Stimulated activated CD8-positive, alpha-beta memory T cell treated with anti-CD3 and anti-CD28 coated beads, Interleukin-12 subunit alpha, Interleukin-12 subunit beta, amount 100 ng/mL, for 4 hours (primary cell): ENCODE measurements at places on chromosomes 6 and 20.

DNA sequence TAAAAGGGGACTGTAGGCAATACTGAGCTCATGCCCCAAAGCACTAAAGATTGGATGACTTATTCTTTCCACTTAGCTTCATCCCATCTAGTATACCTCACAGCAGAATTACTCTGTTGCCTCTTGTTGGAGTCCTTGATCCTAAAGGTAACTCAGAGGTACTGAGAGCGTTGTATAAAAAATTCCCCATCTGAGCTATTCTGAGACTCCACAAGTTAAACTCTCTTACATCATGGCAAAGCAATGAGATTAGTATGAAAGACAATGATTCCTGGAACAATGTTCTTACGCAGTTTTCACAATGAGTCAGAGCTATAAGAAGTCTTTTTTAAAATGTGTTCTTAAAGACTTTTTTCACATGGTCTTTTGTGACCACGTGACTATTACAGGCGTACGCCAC lies 370.1 kb downstream of the ADGRB3 start:
- DNase-seq = no peak

- no peak for DNase-seq
Measured at GRCh38 chr20:58019027-58019849, 209.2 kb downstream of the ANKRD60 start.

DNA sequence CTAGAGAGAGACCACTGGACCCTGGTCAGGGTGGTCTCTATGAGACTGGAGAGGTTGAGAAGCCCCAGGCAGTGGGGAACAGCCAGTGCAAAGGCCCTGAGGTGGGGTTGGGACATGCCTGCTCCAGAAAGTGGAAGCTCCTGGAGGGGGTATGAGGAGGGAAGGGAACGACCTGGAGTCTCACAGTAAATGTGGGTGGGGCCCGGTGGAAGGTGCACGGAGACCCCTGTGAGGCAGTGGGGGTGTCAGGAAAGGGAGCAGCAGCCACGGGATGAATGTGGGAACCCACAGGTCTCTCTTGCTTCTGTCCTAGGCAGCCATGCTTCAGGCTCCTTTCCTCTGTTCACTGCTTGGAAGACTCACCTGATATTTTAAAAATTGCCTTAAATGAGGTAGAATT lies 1.3 kb upstream of the CST1 start:
- DNase-seq = no peak

DNA sequence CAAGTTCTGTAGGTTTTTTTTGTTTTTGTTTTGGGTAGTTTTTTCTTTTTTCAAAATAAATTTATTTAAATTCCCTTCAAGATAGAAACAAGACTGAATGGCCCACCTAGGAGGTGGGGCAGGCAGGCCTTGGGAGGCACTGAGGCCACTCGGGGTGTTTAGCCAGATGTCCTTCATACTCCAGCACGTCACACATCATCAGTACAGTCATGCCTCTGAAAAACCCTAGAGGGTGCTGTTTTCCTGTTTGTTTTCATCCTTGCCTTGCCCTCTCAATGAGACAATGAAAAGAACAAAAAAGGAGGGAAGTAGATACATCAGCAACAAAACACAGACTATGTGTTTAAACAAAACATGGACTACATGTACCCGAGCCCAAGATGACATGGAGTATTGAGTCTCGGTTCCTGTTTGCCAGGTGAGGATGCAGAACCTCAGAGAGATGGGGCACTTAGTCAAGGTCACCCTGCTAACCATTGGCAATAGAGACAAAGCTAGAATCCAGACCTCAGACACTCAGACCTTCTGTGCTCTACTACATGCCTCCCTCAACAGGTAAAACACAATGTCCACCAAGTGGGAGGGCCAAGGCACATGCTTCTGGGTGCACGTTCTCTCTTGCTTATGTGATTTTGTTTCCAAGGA lies 26.8 kb upstream of the CLIC5 start:
- DNase-seq = no peak

GRCh38 chr20:34269996-34270627 lies 28.9 kb downstream of the ASIP start:
- DNase-seq = no peak

DNA sequence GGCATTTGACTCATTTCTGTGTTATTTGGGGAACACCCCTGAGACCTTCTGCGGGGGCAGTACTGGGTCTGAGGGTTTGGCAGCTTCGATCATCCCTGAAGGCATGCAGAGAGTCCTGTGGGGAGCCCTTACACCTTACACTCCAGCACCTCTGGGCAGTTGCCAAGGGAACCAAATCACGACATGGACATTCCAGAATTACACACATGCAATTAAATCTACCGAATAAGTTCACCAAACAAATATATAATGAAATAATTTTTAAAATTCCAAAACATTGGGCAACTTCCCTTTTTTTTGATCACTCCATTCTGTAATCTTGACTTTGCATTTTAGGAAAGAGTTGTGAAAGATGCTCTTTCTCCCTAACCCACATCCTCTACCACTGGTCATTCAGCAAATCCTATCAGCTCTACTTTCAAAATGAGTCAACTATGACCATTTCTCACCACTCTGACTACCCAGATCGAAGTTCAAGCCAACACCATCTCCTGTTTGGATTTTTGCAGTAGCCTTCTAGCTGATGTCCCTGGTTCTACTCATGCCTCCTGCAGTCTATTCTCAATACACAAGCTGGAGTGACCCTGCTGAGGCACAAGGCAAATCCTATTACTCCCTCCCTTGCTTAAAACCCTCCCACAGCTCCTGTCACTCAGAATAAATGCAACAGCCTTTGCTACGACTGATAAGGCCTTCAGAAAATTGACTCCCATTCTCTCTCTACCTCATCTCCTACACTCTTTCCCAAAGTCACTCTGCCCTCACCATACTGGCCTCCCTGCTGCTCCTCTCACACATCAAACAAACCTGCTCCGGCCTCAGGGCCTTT lies 533.3 kb downstream of the HACE1 start:
- DNase-seq = no peak

GRCh38 chr6:146357578-146358430 lies 185.8 kb upstream of the RAB32 start:
- no peak for DNase-seq
